A172 (cell line): ENCODE measurements at places on chromosomes 4 and X.

GRCh38 chr4:72568959-72569718 lies at the start of gene ADAMTS3:
Gene ADAMTS3 (minus strand): TSS chr4:72569221. CDS start chr4:72568762, 459 bp downstream.
- no peak for DNase-seq

- no peak for DNase-seq
Measured at GRCh38 chr4:2860391-2861348, 17.0 kb downstream of the ADD1 start.

GRCh38 chr4:39987485-39987884 lies 9.8 kb upstream of the PDS5A start:
- no peak for DNase-seq

DNA sequence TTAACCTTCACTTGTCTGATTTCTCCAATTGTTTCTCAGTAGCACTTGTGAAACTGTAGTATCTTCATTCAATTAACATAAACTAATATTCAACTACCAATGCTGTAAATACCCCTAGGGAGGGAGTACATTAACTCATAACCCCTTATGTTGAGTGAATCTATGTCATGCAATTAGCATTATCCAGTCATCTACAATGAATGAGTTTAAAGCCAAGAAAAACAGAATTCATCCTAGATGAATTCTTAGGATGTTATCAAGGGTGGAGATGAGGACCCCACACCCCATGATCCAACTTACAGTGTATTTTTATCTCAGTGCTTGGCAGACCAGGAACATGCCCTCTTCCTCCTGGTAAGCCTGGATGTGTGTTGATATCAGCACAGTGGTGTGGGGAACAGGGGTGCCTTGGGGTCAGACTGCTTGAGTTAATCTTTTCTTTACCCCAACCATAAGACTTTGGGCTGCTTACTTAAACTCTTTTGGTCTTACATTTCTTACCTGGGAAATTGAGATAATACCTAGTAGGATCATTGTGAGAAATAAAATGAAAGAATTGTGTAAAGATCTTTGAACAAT lies 62.1 kb upstream of the SCOC start:
- no peak for DNase-seq

- peak; percentile 77 for DNase-seq
Measured at GRCh38 chr4:180449395-180449956, 1793.7 kb upstream of the TENM3 start.

GRCh38 chr4:173990869-173991210 lies 292.6 kb downstream of the FBXO8 start:
- no peak for DNase-seq

DNA sequence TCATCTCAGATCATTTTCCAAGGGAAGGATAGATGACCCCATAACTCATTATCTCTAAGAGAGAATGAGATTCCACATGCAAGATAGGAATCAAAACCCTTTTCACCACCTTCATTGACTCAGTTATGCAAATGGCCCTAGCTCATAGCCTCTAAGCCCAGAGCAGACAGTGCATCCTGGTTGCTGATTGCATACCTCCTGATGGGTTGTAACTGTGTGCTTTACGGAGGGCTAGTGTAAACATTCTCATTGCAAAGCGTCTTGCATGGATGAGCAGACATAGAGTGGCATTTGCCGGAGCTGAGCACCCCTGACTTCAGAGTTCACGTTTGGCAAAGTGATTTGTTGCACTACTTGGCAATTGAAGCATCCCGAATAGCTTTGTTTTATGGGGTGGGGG lies 151.0 kb downstream of the VCX3A start:
- no peak for DNase-seq

GRCh38 chr4:114811564-114812301 lies 213.1 kb downstream of the UGT8 start:
- no peak for DNase-seq

DNA sequence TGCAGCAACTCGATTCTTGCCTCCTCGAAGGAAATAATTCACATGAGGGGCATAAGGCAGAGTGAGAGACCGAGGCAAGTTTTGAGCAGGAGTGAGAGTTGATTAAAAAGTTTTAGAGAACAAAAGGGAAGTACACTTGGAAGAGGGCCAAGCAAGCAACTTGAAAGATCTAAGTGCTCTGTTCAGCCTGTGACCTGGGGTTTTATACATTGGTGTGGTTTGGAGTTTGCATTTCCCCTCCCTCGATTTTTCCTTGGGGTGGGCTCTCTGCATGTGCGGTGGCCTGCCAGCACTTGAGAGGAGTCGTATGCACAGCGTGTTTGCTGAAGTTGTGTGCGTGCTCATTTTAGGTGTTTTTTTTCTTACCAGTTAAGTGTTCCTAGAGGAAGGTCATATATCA lies 356.4 kb downstream of the KLHL4 start:
- DNase-seq: no peak

DNA sequence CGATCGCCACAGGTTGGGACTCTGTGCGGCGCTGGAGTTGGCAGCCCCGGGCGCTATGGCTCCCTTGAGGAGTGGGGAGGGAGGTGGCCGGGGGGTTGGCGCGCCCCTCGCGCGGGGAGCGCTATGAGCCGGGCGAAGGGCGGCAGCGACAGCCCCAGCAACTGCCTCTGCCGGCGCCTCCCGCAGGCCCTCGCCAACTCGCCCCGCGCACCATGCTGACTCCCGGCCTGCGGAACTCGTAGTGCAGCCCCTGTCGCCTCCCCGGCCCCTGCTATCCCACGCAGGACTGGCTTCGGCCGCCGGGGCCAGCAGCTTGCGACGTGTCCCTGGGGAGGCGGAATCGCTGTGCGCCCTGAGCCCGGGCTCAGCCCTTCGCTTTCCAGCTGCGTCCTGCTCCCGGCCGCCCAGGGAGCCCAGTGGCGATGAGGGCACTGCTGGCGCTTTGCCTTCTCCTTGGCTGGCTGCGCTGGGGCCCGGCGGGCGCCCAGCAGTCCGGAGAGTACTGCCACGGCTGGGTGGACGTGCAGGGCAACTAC lies 415 bp downstream of the SHISA3 start:
- DNase-seq: peak; percentile 22

GRCh38 chrX:74451450-74452198 lies 30.3 kb downstream of the SLC16A2 start:
- DNase-seq: no peak

DNA sequence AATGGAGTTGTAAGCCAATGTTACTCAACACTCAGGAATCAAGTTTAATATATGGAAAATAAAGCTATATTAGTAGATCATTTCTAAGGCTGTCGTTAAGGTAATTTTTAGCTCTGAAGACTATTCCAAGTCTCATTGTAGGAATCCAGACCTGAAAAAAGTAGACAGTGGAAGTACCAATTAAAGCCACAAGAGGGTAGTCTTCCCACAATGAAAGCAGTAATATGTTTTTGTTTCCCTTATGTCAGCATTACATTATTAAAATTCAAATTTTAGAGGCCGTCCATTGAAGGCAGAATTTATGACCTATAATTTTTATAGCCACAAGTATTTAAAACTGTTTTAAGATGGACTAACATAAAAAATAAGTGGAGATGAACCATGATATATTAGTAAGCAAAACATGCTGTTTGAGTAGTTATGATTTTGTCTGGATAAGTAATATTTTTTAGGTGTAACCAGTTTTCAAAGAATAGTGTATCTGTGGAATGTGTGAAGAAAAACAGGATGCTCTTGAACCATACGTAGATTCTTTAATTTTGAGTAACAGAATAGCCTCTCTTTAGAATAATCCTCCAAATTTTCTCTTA lies 372.6 kb upstream of the TECRL start:
- peak; percentile 11 for DNase-seq

- DNase-seq: no peak
Measured at GRCh38 chr4:19831644-19832285, 419.9 kb upstream of the SLIT2 start.

DNA sequence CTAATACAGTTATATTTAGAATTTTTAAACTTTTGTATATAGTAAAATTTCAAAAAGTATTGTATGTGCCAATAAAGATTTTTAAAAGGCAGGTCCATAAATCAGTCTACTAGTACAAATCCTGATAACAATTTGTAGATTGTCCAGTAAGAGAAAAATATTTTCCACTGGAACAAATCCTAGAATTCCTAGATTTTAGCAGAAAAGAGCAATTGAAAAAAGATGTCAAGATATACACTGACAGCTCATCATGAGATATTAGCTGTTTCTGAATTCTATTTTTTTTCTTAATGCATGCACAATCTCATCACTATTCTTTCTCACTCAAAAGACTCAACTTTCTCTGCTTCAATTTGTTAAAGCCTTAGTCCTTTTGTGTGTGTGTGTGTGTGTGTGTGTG lies 289.2 kb upstream of the MAD2L1 start:
- no peak for DNase-seq

DNA sequence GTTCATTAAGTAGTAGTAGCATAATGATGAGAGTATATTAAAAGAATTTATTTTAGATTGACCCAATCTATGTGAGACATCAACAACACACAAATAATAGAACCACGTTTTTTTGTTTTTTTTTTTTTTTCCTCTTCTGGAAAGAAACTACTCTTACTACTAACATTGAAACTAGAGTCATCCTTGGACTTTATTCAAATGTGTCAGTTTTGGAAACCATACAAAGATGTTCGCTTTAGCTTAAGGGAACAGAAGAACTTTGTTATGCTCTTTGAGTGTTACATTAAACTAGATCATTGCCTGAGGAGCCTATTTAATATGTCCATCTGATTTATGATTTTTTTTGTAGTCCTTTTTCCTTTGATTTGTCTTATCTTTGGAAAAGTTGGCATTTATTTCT lies 166.7 kb downstream of the RPA4 start:
- DNase-seq: no peak

- no peak for DNase-seq
Measured at GRCh38 chr4:11622961-11623725, 194.4 kb upstream of the HS3ST1 start.

- DNase-seq: no peak
Measured at GRCh38 chr4:80709082-80709869, 321.2 kb upstream of the BMP3 start.

- DNase-seq: no peak
Measured at GRCh38 chrX:124268099-124268498, 64.4 kb upstream of the TEX13D start.

GRCh38 chr4:1333256-1333655 lies 13.8 kb upstream of the UVSSA start:
- DNase-seq: no peak

- DNase-seq: no peak
Measured at GRCh38 chr4:123484291-123484926, 87.8 kb downstream of the SPRY1 start.

- DNase-seq: no peak
Measured at GRCh38 chr4:83603129-83603528, 67.2 kb downstream of the GPAT3 start.

DNA sequence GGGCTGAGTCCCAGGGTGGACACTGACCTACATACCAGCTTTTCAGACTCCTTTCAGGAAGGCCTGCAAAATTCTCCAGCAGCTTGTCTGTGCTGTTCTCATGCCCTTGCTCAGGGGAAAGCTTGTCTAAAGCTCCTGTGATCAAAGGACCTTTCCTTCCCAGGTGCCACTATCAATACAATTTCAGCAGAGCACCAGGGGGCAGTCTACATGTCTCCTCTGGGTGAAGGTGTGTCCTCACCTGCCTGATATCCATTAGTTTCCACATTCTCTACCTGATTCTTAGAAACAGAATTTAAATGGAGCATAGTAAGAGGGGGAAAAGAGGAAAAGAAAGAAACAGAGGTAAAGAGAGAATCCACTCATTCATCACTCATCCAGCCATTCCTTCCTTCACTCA lies 114.2 kb downstream of the PPARGC1A start:
- no peak for DNase-seq

DNA sequence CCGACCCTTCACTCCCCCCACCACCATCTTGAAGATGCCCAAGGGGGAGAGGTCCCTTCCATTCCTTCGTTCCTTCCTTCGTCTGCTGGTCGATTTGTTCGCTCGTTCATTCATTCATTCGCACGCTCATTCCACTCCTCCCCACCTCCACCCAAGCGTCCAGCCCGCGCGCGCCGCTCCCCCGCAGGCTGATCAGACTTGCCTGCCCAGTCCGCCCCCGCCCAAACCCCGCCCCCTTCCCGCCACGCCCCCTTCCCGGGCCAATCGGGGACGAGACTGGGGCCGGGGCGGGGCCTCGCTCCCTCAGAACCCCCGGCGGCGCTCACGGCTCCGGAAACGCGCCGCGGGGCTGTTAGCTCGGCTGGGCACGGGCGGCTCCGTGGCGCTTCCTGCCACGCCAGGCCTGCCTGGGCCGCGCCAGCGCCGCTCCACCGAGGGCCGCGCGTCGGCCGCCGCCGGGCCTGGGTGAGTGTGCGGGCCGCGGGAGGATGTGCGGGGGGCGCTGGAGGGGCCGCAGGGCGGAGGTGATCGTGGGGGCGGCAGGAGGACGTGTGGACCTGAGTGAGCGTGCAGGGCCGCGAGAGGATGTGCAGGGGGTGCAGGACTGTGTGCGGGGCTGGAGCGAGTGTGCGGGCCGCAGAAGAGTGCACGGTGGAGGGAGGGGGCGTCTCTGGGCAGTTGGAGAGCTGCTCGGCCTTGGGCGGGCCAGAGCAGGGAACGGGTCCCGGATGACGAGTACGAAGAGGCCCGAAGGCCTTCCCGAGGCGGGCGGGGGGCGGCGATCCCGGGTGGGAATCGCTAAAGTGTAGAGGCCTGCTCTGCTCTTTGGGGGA lies at the start of gene ZNF275:
TSS of gene ZNF275 (plus strand) at position 333 of the 833 bp plus-strand sequence. CDS start 2,527 bp downstream, outside the sequence.
- DNase-seq: peak; percentile 65

DNA sequence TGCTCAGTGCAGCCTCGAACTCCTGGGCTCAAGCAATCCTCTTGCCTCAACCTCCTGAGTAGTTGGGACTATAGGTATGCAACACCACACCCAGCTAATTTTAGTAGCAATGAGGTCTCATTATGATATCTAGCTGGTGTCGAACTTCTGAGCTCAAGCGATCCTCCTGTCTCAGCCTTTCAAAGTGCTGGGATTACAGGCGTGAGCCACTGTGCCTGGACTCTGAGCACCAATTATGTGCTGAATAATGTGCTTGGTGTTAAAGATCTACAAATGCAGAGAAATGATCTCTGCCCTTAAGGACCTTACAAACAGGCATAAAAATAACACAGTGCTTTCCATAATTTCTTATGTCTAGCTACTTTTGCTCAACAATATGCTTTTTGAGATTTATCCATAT lies 129.0 kb upstream of the CBR4 start:
- DNase-seq: no peak

- DNase-seq: no peak
Measured at GRCh38 chrX:24110069-24110468, 39.5 kb upstream of the ZFX start.

GRCh38 chrX:118764122-118764521 lies 36.7 kb downstream of the IL13RA1 start:
- DNase-seq: no peak
